ENCODE measurements at places on chromosomes 16 and 17.

DNA sequence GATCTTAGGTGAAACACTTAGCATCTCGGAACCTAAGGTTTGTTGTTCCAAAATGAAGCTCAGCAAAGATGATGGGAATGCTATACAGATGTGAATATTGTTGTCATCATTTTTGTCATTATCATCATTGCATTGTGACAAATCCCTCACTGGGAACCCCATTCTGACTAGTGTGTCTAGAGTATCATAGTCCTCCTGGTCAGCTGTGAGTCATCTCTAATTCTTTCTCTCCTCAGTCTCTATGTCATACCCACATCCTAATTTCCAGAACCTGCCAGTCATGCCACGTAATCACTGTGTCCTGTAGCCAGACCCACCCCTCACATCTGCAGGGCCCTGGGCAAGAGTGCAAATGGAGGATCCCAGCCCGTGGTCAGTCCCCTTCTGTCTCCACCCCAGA lies 60.5 kb upstream of the CLEC3A start:
- DNase-seq = no peak

GRCh38 chr17:77735566-77736198 lies 222.8 kb upstream of the TNRC6C start:
- DNase-seq = no peak

DNA sequence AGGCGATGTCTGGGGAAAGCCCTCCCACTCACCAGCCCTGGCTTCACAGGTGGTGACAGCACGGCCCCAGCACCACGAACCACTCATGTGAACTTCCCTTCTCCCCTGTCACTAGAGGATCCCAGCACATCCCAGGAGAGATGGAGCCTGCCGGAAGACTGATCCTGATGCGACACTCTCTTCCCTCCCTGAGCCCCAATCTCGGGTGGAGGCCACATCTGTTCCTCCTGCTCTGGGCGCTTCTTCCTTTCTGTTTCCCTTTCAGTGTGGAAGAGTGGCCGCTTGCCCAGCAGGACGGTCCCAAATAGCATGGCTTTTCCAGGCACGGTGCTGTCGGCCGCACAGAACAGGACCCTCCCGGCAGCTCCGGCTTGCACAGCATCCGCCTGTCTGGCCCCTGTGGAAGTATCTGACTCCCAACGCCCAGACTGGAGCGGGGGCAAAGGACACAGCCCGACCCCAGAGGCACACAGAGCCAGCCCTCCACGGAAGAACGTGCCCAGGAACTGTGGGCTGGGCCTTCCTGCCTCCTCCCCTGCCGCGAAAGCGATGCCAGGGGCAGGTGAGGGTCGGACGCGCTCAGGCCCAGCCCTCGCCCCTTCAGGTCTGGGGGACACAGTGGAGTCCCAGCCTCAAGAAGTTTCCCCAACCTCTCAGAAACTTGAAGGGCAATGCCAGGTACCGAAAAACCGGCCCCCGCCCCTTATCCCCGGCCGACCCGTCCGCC lies 37.6 kb downstream of the CBFA2T3 start:
- no peak for DNase-seq

DNA sequence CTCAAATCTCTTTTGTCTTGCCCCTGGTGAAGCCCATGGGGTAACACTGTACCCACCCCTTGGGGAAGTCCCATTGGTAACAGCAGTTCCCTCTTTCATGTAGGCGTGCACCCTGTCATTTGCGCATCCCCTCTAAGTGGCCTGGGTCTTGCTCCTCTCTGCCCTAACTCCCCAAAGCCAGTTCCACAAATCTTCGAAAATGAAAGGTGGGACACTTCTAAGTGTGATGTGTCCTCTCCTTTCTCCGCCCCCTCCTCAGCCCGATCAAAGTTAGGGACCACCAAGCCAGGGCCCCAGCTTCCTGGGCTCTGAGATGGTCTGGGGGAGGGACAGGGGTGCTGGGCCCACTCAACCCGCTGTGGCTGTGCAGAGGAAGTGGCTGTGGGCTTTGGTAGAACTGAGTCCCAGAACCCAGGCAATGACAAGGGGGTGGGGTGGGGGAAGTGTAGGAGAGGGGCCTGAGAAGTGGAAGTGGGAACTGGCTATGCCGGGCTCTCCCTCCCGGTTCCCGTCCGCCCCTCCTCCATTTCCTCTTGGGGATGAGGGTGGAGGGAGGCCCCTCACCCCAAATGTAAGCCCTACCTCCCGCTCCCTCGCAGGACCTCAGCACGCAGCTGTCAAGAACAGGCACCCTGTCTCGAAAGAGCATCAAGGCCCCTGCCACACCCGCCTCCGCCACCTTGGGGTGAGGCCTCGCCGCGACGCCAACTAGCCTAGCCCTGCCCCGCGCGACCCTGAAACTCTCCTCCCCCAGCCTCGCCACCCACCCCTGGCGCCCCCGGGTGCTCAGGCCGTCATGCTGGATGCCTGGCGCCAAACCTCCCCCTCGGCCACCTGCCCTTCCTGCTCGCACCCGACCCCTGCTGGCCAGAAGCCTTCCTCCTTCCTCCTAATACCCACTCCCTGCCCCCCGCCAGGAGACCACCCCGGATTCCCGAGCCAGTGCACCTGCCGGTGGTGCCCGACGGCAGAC lies 8.7 kb downstream of the ABI3 start:
- no peak for DNase-seq

GRCh38 chr16:15829460-15829859 lies 27.4 kb downstream of the MYH11 start:
- no peak for DNase-seq

DNA sequence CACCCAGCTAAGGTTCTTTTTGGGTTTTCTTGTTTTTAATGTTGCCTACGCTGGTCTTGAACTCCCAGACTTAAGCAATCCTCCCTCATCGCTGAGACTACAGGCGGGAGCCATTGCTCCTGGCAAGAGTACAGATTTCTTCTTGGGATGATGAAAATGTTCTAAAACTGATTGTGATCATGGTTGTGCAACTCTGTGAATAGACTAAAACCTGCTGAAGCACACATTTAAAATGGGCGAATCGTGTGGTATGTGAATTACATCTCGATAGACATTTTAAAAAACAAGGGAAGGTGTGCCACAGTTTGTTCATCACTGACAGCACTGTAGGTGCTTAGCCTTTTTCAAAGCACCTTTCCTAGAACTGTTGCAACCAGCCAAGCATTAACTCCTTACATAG lies 48.8 kb upstream of the CDH3 start:
- no peak for DNase-seq

DNA sequence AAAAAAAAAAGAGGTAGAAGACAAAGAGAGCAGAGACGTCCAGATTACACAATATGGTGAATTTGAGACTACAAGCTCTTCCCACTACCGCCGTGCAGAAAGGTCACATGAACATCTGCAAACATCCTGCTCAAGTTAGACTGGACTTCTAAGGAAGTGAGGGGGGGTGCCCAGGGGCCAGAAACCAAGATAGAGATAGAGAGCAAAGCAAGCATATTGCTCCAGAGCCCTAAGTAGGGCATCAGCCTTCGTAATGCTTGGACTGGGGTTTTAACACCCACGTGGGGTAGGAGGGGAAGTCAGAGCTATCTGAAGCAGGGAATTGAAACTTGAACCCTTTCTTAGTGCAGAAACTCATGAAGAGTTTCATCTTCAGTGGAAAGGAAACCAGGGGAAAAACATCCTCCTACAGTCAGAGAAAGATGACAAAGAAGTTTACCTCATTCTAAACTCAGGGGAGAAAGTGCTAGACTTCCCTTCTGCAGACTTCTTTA lies 8.7 kb downstream of the CLEC19A start:
- no peak for DNase-seq

DNA sequence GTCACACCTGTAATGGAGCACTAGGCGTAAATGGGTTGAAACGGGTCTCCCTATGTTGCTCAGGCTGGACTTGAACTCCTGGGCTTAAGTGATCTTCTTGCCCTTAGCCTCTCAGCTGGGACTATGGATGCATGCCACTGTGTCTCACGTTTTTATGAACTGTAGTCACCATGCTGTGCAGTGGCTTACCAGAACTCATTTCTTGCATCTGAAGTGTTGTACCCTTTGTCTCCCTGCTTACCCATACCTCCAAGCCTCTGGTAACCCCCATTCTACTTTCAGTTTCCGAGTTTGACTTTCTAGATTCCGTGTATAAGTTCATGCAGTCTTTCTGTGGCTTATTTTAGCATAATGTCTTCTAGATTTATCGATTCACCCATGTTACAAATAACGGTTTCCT lies 7.7 kb downstream of the PYCARD start:
- no peak for DNase-seq

DNA sequence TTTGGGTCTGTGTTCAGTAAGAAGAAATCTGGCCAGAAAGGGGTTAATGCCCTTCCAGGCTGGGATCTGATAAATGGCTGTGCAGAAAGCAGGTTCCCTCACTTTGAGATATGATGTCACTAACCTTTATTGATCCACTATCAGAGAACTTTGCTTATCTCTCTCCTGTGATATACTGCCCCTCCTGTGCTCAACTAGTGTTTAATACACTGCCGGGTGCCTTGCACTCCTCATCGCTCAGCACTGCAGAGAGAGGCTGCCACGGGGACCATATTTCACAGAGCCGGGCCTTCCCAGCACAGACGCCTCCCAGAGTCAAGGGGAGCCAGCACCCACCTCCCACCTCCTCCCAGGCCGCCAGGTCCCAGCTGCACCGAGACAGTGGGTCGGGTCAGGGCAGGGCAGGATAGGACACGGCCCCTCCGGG lies 20.2 kb downstream of the ZFHX3 start:
- no peak for DNase-seq

DNA sequence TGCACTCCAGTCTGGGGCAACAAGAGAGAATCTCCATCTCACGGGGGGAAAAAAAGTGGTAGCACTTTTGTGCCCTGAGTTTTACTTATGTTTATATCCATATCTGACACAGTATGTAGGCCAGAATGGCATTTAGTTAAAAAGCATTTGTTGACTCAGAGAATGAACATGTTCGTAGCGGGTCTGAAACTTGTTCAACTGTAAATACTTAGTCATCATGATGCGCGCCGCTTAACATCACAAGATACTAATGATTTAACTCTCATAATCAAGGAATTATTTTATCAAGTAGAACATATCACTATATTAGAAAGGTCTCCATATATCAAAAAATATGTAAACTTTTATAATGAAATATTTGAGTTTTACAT lies 55.3 kb upstream of the ITGA2B start:
- peak; percentile 38 for DNase-seq

DNA sequence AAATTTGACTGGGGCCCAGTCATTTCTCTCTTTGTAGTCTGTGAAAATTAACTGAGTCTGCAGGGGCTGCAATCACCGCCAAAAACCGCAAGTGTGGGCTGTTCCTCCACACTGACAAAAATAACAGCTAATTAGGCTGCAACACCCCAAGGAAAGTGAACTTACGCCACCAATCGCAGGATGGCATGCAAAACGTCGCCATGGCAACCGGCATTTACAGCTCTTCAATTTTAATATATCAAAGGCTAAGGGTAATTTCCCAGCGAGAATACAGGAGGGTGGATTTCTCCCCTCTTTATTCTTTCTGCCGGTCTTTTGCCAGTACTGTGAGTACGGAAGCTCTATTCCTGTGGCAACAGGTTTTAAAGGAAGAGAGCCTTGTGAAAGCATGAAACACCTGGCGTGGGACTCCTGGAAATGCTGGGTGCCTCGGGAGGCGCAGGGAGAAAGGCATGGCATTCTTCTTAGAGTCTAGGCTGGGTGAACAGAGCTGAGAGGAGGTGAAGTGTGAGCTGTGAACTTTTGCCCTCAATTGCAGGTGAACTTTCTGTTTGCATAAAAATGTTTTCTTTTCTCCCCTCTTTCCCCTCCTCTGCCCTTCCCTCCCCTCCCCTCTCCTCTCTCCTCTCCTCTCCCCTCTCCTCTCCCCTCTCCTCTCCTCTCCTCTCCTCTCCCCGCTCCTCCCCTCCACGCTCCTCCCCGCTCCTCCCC lies 399.7 kb downstream of the XYLT1 start:
- peak; percentile 8 for DNase-seq

- no peak for DNase-seq
These were observed 1.2 kb downstream of the RFFL start for GRCh38 chr17:35062308-35062707.

All from RWPE1 (cell line).